ENCODE measurements at places on chromosomes 12 and 14.
A peak's percentile ranks its signal among the peaks of the same experiment; 100 is the strongest.

DNA sequence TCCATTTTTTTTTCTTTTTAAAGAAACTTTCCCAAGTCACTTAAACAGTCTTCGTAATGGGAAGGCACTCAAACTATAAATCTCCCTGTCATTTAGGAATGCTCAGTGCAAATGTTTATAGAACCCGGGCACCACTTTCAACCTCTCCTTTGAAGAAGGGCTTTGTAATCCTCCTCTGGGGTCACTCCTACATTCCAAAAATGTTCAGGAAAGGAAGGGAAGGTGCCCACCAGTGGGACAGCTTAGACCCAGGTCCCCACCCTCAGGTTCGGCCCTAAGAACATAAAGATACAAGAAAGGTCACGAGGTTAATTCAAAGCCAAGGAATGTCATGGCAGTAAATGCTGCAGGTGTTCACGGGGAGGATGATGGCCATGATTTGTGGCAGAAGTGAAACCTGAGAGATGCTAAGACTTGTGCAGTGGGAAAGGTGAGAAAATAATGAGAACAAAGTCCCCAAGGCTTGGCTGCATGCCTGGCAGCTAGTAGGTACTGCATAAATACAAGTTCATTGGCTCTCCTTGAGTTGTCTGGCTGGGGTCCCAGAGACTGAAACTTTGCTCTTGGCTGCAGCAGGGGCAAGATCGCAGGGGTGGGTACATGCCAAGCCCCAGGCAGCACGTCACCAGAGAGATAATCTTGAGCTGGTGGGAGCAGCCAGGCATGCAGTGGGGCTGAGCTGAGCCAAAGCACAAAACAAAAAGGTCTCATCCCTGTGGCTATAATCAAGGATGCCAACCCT, 21.1 kb downstream of the KRT18 start:
- DNase-seq: no peak

- no peak for DNase-seq
Observed at GRCh38 chr12:92921877-92922276, 7.2 kb downstream of the EEA1 start.

DNA sequence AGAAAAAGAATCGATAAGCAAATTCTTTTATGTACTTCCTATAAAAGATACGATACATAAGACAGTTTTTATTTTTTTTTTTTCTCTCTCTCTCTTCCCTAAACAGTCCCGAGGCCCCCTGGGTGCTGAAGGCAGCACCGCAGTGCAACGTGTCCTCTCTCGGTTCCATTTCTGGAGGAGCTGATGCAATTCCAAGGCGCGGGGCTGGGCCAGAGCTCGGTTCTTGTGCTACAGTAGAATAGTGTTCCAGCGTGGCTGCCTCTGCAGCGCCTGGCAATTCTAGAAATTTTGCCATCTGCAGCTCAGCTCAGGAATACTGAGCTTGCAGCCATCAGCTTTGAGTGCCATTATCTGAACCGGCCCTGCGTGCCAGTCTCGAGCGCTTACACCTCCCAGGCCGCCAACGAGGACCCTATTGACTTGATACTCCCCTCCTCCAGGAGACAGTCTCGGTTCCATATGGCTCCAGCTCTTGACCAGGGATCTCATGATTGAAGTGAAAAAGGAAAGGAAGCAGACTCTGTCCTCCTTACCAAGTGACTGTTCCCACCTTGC, 630 bp downstream of the ALDH1L2 start:
- DNase-seq: no peak

GRCh38 chr14:23942587-23942986, 11.0 kb upstream of the DHRS4 start:
- DNase-seq: peak; percentile 88

DNA sequence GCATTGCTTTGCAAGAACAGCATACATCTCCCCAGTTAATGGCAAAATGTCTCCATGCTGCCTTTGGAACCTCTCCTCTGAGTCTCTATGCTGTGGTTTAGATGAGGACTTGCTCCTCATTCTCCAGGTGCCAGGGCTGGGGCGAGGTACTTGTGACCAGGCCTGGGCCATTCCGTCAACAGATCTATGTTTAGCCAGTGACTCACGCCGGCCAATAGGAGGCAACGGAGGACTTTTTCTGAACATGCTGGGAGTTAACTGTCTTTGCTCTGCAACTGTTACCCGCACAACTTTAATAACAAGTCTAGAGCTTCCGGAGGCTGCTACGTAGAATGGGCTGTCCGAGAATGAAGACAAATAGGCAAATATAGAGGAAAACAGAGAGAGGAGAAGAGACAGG, 214.2 kb downstream of the GLT1D1 start:
- no peak for DNase-seq

GRCh38 chr12:102372087-102372486, 108.3 kb downstream of the IGF1 start:
- no peak for DNase-seq
